Activated naive CD4-positive, alpha-beta T cell treated with anti-CD3 and anti-CD28 coated beads for 36 hours (primary cell): ENCODE measurements at places on chromosomes 7 and 10.

DNA sequence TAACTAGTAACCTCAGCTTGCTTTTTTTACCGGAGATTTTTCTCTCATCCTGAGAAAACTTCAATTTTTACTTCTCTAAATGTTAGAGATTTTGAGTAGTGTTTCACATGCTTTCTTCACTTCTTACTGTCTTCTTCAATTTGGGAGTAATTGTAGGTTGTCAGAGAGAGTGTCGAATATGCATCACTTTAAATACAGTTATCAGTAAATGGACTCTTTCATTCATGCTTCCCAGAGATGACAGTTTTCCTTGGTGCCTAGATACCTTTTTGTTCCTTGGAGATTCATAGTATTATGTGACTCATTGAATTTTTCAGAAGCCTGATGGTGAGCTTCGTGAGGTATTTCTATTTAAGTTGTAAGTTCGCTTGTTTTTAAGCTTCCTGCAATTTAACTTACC lies 169.7 kb downstream of the ADK start:
- DNase-seq, result no peak
- H3K4me3 ChIP-seq, result no peak overlapping the region
- no peak overlapping the region for H3K27ac ChIP-seq
- H3K27me3 ChIP-seq, result no peaks in the 10 kb centered on the region
- H3K4me1 ChIP-seq, result no peaks in the 10 kb centered on the region

DNA sequence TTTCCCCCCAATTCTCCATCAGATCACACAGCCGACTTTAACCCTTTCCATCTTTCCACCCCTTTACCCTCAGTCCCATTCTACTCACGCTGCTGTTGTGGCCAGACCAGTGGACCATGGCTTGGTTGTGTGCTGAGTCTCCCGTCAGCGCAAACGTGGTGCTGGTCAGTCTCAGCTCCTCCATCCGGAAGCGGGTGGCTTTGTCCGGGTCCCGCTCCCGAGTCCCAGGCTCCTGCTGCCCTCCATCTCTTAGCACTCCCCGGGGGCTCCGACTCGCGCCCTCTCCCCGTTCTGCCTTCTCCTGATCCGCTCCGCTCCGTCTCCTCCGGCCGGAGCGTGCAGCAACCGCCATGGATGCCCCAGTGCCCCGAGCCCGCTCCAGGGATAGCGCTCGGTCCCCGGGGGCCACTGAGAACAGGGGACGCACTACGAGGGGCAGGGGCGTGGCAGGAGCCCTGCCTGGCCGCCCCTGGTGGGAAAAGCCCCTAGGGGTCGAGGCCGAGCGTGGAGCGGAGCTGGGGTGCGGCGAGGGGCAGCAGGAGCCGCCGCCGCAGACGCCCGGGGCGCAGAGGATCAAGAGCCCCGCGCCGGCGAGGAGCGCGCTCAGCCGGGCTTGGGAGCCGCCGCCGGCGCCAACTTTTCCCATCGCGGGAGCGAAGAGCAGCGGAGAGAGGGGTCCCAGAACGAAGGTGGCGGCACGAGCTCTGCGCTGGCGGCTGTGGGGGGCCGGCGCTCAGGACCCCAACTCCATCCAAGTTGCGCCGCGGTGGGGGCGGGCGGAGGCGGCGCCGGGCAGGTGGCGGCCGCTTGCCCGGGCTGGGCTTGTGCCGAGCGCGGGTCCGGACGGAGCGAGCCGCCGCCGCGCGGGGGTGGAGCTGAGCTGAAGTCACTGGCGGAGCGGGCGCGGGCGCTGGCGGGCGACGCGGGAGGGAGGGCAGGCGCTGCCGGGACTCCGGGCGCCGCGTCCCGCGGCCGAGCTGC lies at the start of gene SORCS1:
Gene SORCS1, minus strand, starts transcription at position 826 of the 981 bp plus-strand sequence.
- no peak within 1 kb of the TSS for H3K27ac ChIP-seq
- peaks cover 2% of the 10 kb centered on the region for H3K4me1 ChIP-seq
- H3K4me3 ChIP-seq, result no peak within 1 kb of the TSS
- peaks cover 2% of the 10 kb centered on the region for H3K36me3 ChIP-seq
- DNase-seq, result no peak

GRCh38 chr7:105000927-105001336 lies 13.1 kb upstream of the KMT2E start:
- H3K4me1 ChIP-seq, result peaks cover 88% of the 10 kb centered on the region
- peaks cover 28% of the 10 kb centered on the region for H3K36me3 ChIP-seq
- H3K27ac ChIP-seq, result peak overlapping the region; percentile 18
- no peak overlapping the region for H3K4me3 ChIP-seq

- H3K27me3 ChIP-seq, result no peaks in the 10 kb centered on the region
- H3K4me1 ChIP-seq, result peaks cover 45% of the 10 kb centered on the region
Observed at GRCh38 chr7:150368096-150368883, at the start of gene REPIN1. REPIN1 (plus strand) TSS chr7:150368822; CDS start chr7:150369712, 890 bp downstream.
